Liver (tissue), 10 donors: ENCODE measurements at places on chromosomes 3 and 15. TPM values are rescaled to one million over a fixed set of nuclear protein-coding genes. Genes with fewer than 3 reads are reported as not detected.
A peak's percentile ranks its signal among the peaks of the same experiment; 100 is the strongest.

DNA sequence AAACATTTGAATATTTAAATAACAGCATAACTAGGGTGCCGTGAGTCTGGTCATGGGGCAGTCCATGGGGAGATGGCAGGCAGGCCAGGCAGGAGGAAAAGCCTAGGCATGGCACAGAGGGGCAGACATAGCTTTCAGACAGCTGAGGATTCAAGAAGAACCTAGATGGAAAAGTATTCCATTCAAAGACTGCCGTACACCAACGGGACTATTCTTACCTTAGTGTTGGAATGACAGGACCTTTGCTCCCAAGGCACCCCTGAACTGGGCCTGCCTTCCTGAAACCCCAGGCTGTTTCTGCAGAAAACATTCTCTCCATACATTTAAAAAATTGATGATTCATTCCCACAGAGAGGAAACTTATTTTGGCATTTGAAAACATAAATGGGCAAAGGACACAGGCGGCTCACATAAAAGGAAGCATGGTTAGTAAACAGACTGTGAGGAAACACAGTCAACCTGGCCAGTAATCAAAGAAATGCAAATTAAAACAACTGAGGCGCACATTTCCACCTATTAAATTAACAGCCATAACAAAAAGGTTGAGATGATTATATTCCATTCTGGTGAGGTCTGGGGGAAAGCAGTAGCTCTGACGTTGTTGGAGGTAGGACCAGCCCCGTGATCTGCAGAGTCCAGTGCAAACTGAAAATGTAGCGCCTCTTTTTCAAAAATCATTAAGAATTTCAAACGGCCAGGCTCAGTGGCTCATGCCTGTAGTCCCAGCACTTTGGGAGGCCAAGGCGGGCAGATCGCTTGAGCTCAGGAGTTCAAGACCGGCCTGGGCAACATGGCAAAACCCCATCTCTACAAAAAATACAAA, 71.3 kb upstream of the SMAD3 start:
- DNase-seq = no peak
- no peaks in the 10 kb centered on the region for H3K27me3 ChIP-seq
- peak overlapping the region; percentile 19 for H3K27ac ChIP-seq
- H3K36me3 ChIP-seq = no peaks in the 10 kb centered on the region
- no peak overlapping the region for H3K4me3 ChIP-seq

GRCh38 chr3:25088284-25088683, 339.8 kb upstream of the RARB start:
- no peak for DNase-seq
- no peak overlapping the region for H3K27ac ChIP-seq
- no peak overlapping the region for H3K4me3 ChIP-seq
- H3K4me1 ChIP-seq = no peaks in the 10 kb centered on the region
- no peaks in the 10 kb centered on the region for H3K36me3 ChIP-seq

The SKIC8 gene
- total RNA-seq = 48.7 TPM

DNA sequence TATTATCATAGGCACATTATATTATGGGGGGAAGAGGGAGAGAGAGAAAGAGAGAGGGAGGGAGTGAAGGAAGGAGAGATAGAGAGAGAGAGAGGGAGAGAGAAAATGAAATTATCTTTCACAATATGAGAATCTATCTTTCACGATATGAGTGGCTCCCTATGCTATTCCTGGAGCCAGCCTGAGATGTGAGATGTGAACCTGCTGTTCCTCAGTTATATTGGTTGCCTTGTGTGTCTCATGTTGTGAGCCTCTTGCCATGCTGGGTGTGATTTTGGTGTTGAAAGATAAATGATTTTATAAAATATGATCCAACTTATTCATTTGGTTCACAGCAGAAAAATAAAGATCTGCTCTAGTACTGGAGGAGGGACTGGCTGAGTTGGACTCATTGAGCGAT, 148.7 kb downstream of the PPM1L start:
- H3K36me3 ChIP-seq = no peaks in the 10 kb centered on the region
- no peaks in the 10 kb centered on the region for H3K27me3 ChIP-seq
- H3K4me3 ChIP-seq = no peak overlapping the region

DNA sequence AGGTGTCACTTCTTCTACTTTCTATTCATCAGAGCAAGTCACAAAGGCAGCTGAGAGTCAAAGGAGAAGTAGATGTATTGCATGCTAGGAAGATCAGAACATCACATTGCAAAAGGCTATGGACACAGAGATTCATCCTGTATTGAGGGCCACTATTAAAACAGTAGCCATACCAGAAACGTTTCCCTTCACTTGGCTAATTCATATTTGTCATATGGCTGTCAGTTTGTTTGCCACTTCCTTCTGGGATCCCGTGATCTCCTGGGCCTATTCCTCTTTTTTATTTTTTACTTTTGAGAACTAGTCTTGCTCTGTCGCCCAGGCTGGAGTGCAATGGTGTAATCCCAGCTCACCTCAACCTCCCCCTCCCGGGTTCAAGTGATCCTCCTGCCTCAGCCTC, 184.0 kb upstream of the SATB1 start:
- no peaks in the 10 kb centered on the region for H3K27me3 ChIP-seq
- H3K4me3 ChIP-seq = no peak overlapping the region
- H3K4me1 ChIP-seq = no peaks in the 10 kb centered on the region
- H3K36me3 ChIP-seq = no peaks in the 10 kb centered on the region
